ENCODE measurements at places on chromosomes 7 and 10. TPM values are rescaled to one million over a fixed set of nuclear protein-coding genes. Genes with fewer than 3 reads are reported as not detected.

DNA sequence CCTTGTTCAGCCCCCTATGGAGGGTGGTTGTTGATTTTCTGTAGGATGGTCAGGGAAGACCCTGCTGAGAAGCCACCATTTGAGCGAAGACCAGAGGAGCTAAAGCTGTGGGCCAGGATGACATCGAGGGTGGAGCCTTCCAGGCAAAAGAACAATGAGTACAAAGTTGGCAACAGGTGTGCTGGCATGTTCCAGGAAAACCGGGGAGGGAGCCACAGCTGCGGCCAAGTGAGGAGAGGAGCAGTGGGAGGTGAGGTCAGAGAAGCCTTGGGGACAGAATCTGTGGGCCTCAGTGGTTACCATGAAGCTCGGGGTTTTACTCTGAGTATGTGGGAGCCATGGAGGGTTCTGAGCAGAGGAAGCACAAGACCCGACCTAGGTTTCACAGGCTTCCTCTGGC, 75.6 kb upstream of the ZNF479 start:
- no peak for DNase-seq

- no peak for DNase-seq
Observed at GRCh38 chr10:119468542-119469324, 73.8 kb downstream of the RGS10 start.

DNA sequence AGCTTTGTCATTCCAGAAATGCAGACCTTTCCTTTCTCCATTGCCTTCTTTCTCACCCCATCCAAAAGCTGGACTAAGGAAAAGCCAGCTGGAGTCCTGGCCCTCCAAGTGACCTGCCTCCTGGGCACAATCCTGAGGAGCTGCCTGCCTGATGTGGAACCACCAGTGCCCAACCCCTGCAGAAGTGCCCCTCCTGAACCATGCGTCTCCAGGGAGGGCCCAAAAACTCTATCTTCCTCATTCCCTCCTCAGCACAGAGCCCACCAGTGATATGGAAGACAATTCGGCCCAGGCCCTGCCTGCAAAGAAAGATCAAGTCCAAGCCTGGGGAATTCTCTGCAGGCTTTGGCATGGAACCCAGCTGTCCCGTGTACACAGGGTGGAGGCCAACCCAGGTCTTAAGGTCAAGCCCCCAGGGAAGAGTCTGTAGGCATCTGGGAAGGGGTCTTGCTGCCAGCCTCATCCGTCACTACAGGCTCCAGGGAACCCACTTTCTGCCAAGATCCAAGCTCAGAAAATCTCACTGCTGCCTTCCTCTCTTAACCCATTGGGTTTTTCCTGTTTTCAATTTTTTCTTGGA, 3.5 kb upstream of the GRID1 start:
- no peak for DNase-seq

DNA sequence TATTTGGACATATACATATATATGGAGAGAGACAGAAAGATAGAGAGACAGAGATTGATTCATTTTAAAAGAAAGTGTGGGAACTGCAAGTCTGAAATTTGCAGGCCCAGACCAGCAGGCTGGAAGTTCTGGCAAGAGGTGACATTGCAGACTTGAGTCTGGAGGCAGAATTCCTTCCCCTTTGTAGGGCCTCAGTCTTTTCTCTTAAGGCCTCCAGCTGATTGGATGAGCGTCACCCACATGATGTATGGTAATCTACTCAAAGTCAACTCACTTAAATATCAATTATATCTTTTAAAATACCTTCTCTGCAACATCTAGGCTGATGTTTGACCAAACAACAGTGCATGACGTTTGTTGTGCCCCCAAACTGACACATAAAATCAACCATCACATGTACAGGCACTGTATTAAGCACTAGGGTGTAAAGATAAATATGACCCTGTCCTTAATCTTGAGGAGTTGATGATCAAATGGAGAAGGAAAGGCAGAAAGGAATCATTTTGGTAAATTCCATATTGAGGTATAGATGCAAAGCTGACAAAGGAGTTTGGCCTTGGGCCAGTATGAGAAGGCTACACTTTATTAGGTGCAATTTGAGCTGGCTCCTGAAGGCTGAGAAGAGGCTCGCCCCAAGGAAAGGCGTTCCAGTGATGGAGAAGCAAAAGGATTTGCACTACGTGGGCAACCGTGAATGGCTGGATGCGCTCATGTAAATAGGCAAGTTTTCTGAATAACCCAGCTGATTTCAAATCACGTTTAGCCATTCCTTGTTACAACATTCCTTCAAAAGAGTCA, 52.6 kb downstream of the BPGM start:
- no peak for DNase-seq

Gene GDF2
- total RNA-seq = not detected

Gene CDK14
- total RNA-seq = 30.2 TPM
